ENCODE measurements at places on chromosomes 2 and 18.

DNA sequence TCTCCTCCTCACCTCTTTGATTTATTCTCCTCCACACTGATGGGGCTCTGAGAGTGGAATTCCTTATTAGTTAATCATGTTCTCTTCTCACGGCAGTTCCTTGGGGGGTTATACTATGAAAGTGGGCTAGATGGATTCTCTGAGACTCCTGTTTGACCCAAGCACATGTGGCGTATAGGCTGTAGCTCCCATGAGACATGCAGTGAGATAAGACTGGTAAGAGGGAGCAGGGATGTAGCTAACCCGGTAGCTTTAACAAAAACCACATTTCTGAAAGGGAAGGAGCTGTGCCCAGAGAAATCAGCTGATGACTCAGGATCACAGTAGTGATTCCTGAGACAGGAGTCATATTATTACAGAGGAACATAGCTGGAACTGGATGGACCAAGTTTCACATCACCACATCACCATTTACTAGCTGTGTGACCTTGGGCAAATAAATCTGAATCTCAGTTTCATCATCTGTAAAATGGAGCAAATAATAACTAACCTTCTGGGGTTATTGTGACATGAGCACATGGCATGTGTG lies 82.9 kb downstream of the CRIM1 start:
- DNase-seq, result peak; percentile 100

DNA sequence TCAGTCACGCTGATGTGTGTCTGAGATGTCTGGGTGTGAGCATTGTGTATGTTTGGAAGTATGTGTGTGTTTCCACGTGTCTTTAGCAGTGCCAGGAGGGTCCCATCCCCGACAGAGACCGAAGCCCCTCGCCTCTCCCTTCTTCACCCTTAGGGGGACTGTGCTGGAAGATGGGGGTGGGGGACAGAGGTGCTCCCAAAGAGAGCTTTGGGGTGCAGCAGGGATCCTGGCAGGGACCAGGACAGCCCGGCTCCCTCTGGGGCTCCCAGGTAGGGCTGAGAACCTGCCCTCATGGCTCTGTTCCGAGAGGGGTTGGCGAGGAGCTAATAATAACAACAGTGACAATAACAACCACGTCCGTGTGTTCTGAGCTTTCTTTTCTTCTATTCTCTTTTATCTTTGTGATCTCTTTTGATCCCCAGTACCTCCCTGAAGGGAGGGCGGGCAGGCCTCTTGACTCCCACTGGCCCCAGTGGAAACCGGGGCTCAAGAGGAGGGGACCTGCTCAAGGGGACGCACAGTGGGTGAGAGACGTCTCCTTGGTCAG lies 57.6 kb downstream of the SMAD7 start:
- DNase-seq, result no peak

- DNase-seq, result no peak
Observed at GRCh38 chr2:71113843-71114242, 16.2 kb downstream of the MCEE start.

DNA sequence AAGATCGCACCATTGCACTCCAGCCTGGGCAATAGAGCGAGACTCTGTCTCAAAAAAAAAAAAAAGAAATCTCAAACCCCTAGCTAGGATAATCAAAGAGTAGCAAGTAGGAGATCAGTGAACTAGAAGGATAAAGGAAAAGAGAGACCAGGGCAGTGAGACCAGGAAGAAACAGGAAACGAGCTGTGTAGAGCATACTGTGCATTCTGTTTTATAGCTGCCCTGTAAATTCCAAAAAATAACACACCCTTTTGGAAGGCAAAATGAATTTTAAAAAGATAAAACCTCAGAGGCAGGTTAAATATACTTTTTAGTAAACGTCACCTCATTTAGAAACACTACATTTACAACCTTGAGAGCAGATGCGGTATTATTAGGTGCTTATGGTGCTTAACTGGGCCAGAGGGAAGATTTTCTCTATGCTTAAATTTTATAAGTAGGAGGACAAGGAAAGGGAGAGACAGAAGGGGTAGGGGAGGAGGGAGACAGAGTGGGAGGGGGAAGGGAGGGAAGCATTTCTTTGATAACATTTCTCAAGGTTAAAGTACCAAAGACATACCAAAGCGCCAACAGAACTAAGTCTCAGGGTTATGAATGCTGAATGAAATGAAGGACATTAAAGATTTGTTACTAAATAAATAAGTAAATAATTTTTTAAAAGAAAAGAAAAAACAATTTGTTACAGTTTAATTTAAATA lies 30.1 kb downstream of the FEZ2 start:
- DNase-seq, result no peak

GRCh38 chr2:178296394-178297090 lies 102.2 kb downstream of the OSBPL6 start:
- no peak for DNase-seq

DNA sequence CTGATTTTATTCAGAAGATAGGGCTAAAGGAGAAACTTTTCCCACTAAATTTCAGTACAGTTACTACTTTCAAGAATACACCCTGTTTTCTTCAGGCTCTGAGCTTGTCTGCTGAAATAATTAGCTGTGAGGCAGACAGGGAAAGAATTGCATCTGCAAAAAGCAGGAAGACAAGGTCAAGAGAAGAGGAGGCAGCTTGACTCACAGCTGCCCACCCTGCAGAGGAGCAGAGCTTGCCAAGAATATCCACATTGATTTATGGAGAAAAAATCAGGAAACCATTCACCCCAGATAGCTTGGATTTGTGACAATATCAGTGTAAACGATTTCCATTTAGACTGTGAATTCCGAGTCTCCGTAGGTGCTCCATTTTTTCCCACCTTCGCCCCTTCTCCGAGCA lies 49.0 kb downstream of the ACTR2 start:
- DNase-seq, result peak; percentile 54

- DNase-seq, result no peak
Observed at GRCh38 chr18:27030421-27030820, 154.7 kb downstream of the CHST9 start.

DNA sequence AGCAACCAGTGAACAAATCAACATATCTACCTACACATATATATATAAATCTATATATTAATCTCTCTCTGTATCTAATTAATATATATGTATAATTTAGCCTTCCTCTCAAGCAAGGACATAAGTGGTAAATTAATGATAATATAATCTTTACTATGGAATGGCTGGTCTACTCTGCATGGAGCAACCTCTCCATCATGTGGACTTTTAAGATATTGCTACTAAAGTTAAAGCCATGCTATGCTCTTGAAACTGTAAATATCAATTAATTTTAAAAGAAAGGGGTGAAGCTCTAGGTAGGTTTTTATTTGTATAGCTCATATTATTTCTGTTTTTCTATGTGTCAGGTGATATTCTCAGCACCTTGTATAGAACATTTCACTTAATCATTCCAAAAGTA lies 147.0 kb downstream of the PPP1R1C start:
- no peak for DNase-seq

GRCh38 chr18:78390348-78390951 lies 589.2 kb upstream of the SALL3 start:
- no peak for DNase-seq

GRCh38 chr2:151197184-151198108 lies 64.2 kb downstream of the RBM43 start:
- DNase-seq, result no peak

GRCh38 chr18:55289775-55290174 lies 298.2 kb downstream of the TCF4 start:
- no peak for DNase-seq

- peak; percentile 36 for DNase-seq
Observed at GRCh38 chr2:207390302-207391095, 139.3 kb upstream of the CREB1 start.

DNA sequence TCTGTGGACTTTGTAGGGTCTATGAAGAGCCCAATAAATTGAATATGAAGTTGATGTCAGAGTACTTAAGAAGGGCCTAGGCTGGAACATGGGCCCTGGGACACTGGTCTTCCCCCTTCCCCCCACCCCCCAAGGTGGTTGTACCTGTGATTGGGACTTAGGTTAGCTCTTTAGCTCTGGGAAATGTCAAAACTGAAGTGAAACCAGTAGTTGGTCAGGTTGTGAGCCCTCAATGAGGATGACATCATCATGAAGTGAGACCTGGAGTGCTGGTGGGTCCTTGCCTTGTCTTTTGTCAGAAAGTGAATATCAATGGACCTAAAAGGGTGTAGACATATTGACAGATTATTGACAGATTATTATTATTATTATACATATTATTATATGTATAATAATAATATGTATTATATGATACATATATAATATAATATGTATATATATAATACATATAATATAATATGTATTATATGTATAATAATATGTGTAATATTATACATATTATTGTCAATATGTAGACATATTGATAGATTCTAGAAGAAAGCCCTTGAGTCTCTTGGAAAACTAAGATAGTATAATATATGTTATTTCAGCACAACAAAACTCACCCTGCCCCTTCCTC lies 5.4 kb downstream of the MARS2 start:
- no peak for DNase-seq

DNA sequence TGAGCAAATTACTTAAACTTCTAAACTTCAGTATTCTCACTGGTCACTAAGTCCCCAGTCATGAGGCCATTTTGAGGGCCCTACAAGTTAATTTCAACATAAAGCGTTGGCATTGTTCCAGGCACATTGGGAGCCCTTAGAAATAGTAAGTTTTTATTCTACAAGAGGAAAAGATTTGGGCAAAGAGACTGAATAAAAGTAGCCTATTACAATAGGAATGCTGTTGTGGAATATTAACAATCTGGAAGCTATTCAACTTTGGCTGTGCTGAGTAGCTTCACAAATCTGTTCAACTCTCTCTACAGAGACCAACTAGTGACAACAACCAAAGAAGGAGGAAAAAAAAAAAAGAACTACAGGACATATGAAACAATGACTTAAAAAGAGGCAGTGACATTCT lies 1287.5 kb upstream of the NXPH2 start:
- DNase-seq, result no peak
